Heart left ventricle (tissue), 16 donors: ENCODE measurements at places on chromosomes 2 and 18. TPM values are rescaled to one million over a fixed set of nuclear protein-coding genes. Genes with fewer than 3 reads are reported as not detected.

IRS1 gene
- total RNA-seq, result 45.8 TPM

- DNase-seq, result no peak
- no peak overlapping the region for H3K4me3 ChIP-seq
- no peaks in the 10 kb centered on the region for H3K27me3 ChIP-seq
These were observed 1112.7 kb upstream of the NRXN1 start for GRCh38 chr2:52144590-52144989.

SFT2D3 gene
- total RNA-seq, result 3.7 TPM

C2orf80 gene
- total RNA-seq, result not detected

GRCh38 chr2:239535413-239536144, 134.8 kb upstream of the HDAC4 start:
- peaks cover 18% of the 10 kb centered on the region for H3K27me3 ChIP-seq
- H3K27ac ChIP-seq, result no peak overlapping the region
- H3K4me1 ChIP-seq, result no peaks in the 10 kb centered on the region
- no peak overlapping the region for H3K4me3 ChIP-seq
- no peaks in the 10 kb centered on the region for H3K36me3 ChIP-seq
- no peak for DNase-seq

DNA sequence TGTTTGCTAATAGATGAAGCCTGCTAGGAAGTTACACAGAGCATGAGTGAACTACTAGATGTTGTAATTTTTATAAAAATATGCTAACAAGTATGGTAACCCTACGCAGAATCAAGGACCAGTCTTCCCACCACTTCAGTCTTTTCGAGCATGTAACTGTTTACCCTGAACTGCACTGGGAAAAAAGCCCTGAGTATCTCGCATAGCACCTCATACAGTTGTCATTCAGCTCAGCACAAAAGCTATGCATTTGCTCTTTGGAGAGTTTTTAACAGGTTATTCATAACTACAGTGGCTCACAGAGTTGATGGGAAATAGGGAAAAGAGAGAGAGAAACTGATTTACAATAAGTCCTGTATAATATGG, 42.7 kb downstream of the DYNC1I2 start:
- DNase-seq, result no peak
- peaks cover 96% of the 10 kb centered on the region for H3K36me3 ChIP-seq
- H3K27me3 ChIP-seq, result no peaks in the 10 kb centered on the region
- H3K4me3 ChIP-seq, result no peak overlapping the region

DNA sequence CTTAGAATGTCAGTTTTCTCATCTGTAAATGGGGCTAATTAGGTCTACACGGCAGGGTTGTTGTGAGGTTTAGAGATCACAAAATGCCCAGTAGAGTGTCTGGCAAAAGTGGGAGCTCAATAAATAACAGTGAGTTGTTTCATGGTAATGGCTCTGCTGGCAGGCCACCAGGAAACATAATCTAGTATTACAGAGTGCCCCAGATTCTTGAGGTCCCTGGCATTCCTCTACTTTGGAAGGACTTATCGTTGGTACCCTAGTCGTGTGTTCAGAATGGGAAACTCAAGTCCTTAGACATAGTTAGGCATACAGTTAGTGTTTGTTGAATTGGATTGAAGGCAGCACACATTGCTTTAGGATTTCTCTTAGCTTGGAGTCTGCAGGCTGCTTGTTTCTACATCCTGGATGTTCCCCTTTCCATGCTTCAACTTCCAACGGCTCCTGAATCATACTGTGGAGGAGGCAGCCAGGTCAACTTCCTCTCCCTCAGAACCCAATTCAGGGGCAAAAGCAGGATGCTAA, 161.5 kb upstream of the FOSL2 start:
- peak overlapping the region; percentile 56 for H3K27ac ChIP-seq
- H3K4me3 ChIP-seq, result no peak overlapping the region
- H3K36me3 ChIP-seq, result no peaks in the 10 kb centered on the region
